T-helper 2 cell (primary cell): ENCODE measurements at places on chromosomes 7 and 10.
A peak's percentile ranks its signal among the peaks of the same experiment; 100 is the strongest.

DNA sequence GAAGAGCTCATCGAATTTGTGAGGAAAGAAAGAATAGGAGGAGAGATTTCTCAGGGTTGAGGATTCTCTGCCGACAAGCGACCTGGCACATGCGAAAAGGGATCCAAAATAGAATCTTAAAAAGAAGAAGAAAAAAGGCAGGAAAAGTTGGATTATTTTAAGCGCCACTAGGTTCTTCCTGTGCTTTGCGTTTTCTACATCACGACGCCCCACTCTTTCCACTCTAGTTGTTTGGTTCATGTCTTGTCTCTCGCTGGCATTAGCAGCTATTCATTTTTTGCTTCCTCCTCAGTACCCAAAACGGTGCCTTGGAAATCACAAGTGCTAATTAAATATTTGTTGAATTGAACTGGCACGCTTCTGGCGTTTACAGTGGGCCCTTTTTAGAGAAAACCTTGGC lies 674 bp upstream of the FRA10AC1 start:
- DNase-seq, result peak; percentile 7

DNA sequence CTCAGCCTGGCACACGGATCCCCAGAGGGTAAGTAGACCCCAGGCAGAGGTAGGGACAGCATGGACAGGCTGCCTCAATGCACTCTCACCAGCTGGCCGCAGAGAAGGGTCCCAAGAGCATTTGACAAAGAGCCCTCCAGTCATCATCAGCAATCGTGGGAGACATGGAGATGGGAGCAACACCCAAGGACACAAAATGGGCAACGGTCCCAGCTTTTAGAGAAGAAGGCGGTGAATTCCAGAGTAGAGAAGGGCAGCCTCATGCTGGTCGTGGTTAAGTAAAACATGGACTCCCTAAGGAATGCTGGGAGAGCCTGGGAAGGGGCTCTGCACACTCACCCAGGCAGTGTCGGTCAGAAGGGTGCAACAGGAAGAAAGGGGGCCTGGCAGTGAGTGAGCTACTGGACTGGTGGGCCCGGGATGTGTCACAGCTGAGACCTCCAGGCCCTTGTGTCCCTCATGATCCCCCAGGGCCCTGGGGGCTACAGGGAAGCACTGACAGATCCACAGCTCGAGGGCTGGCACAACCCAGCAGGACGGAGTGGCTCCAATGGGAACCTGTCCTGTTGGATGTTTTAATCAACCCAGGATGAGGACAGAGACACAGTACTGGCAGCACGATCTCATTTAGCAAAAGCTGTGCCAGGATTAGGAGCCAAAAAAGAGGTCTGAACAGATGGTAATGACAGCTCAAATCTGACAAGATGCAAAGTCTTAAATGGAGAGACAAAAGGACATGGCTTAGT lies 147.1 kb downstream of the NEURL1 start:
- DNase-seq, result no peak

DNA sequence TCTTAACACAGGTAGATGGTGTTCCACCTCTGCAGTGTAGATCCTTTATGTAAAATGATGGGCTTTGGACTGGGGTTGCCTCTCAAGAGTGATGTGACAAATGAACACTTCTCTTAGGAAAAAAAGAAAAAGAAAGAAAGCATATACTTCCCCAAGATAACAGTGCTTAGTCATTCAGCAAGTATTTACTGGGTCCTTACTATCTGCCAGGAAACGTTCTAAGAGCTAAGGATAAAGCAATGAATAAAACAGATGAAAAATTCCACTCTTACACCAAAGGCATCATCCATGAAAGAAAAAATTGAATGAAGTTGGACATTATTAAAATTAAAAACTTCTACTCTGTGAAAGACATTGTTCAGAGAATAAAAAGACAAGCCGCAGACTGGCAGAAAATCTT lies 177.3 kb downstream of the C7orf25 start:
- no peak for DNase-seq

GRCh38 chr10:117439243-117439912 lies 64.1 kb upstream of the PDZD8 start:
- DNase-seq, result no peak

GRCh38 chr10:129941199-129942018 lies 22.7 kb downstream of the EBF3 start:
- DNase-seq, result no peak

- no peak for DNase-seq
Measured at GRCh38 chr7:138864667-138865066, 66.7 kb upstream of the ATP6V0A4 start.
